ENCODE measurements at places on chromosomes 4 and X. TPM values are rescaled to one million over a fixed set of nuclear protein-coding genes. Genes with fewer than 3 reads are reported as not detected.

CFAP99 gene
- not detected for total RNA-seq

PAPSS1 gene
- 48.6 TPM for total RNA-seq

KLHL15 gene
- 2.9 TPM for total RNA-seq

ANXA3 gene
- total RNA-seq: 125 TPM

TADA2B gene
- total RNA-seq: 10.5 TPM

GABRG1 gene
- total RNA-seq: not detected

PWWP3B gene
- 0.65 TPM for total RNA-seq

SOX3 gene
- total RNA-seq: not detected

PALLD gene
- 57.5 TPM for total RNA-seq

PRKX gene
- total RNA-seq: 14.9 TPM

ETNPPL gene
- not detected for total RNA-seq

GRID2 gene
- not detected for total RNA-seq

TMSB4X gene
- total RNA-seq: 3,489 TPM

PDZD4 gene
- 0.14 TPM for total RNA-seq

TLR2 gene
- 1.0 TPM for total RNA-seq

GPC4 gene
- total RNA-seq: 3.3 TPM
